ENCODE measurements at places on chromosomes 7 and 10.
A peak's percentile ranks its signal among the peaks of the same experiment; 100 is the strongest.

DNA sequence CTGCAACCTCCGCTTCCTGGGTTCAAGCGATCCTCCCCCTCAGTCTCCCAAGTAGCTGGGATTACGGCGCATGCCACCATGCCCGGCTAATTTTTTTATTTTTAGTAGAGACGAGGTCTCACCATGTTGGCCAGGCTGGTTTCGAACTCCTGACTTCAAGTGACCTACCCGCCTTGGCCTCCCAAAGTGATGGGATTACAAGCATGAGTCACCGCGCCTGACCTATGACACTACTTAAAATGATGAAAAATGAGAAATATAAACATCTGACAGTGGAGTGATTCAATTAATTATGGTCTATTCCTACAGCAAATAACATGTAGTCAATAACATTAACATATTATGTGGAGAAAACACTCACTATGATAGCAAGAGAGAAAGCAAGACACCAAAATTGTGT is 2.2 kb downstream of the BRAT1 start:
- no peak for DNase-seq

GRCh38 chr7:75650681-75651080 is 88.1 kb downstream of the HIP1 start:
- no peak for DNase-seq

DNA sequence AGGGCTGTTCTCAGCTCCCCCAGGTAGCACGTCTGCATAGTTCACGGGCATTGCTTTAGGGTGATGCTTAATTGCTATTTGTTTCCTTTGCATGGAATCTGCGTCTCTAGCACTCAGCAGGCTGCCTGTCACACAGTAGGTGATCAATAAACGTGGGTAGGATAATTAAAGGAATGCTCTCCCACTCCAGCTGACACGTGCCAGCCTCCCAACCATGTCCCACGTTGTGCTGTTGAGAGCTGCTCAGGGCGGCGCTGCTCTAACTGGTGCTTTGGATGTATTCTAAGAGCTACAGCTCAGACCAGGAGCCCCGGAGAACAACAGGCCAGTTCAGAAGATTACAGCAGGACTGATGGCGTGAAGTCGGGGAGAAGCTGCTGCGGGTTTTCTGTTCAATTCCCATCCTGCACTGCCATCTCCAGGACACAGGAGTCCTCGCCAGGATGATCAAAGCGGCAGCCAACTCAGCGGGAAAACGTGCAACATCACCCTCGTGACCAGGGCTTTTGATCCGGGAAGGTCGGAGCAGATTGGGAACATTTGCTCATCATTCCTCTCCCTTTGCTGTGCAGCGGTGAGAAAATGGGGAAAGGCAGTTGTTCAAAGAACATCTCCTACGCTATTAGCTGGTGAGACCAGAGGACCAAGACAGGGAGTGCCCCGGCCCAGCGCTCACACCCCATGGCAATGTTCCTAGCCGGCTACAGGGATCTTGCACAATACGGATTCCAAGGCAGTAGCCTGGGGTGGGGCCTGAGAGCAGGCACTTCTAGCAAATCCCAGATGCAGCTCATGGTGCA is 50.5 kb upstream of the FOXK1 start:
- DNase-seq, result peak; percentile 8

- DNase-seq, result no peak
These were observed 72.7 kb downstream of the ELFN1 start for GRCh38 chr7:1742555-1743303.

- DNase-seq, result no peak
These were observed 9.0 kb downstream of the CUTC start for GRCh38 chr10:99740933-99741559.
